SW480 (cell line): ENCODE measurements at places on chromosomes 2 and 18.

DNA sequence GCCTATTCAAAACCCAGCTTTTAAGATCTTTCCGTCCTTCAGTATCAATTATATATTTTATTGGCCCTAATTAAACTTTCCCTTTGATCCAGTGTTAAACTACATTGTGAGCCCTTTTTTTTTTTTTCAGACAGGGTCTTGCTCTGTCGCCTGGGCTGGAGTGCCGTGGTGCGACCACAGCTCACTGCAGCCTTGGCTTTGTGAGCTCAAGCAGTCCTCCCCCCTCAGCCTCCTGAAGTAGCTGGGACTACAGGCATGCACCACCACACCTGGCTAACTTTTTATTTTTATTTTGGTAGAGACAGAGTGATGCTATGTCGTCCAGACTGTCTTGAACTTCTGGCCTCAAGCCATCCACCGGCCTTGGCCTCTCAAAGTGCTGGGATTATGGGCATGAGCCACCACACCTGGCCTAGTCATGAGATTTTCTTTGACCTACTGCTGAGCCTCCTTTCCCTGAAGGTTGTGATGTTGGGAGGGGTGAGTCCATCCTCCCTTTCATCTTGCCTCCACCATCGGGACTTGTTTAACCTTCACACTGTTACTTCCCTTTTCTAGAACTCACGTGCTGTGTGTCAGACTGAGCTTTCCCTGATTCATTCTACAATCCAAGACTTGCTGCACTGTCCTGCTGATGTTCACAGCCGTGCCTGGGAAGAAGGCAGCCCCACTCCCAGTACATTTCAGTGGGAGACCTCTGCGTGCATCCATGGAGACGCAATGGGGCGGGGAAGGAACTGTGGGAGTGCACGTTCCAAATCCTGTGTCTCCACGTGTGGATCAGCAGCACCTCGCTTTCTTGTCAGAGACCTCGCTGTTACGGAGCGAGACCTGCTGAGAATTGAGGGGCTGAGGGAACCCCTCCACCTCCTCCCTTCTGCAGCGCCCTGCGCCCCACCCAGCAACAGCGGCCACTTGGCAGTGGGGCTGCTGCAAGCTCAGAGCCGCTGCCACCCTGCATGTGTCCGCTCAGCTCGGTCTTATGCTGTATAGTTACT is 10.8 kb downstream of the OXER1 start:
- DNase-seq, result peak; percentile 14

- no peak for DNase-seq
These were observed 388.9 kb downstream of the ZEB2 start for GRCh38 chr2:144131042-144131441.

DNA sequence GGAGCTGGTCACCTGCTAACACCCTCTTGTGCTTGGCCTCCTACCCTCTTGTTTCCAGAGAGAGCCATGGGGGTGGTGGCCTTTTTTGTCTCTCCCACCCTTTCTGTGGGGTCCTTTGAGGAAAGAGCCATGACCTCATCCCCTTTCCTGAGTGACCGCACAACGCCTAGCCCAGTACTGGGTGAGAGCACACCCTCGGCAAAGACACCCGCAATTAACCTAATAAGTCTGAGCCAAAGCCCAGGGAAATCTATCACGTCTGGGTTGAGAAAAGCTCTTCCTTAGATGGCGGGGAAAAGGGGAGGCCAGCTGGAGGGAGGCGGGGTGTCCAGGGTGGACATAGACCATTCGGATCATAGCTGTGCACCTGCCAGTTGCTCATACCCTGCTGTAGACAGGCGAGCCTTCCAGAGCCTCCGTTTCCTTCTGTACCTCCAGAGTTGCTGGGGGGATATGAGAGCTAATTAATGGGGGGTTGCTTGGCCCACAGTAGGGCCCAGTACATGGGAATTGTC is 93.7 kb upstream of the MCFD2 start:
- DNase-seq, result no peak

DNA sequence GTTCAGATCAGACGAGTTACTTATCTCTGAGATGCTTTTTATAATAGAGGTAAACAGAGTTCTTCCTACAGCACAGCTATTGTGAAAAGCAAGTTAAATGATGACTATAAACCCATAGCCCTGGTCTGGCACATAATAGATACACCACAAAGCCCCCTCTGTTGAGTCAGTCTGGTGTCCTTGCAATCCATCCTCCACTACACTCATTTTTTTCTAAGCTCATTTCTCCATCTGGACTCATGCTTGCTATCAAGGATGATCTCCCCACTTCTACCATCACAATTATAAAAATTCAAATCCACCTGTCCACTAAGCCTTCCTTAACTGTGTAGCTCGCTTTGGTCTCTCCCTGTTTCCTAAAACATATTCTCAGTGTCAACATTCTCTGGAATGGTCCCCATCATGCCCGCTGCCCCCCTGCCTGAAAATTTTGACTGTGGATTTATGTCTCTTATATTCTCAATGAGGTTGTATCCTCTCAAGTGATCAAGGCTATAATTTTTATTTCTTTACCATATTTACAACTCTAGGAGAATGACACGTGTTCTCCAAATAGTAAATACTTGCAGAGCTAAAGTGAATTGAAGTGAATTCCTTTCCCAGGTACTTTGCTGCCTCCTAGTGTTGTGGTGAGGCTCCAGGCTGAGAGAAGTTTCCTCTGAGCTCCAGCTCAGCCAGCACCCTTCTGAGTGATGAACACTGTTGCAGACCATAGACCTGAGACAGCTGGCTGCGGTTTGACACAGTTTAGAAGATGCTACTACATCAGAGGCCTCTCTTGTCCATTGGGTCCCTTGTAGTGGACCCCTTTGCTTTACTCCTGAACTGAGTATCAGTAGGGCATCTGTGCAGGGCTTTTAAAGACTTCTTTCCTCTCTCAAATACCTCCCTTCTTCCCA is 108.7 kb downstream of the DPP10 start:
- DNase-seq, result peak; percentile 75

GRCh38 chr2:239110595-239111048 is 262.7 kb downstream of the TWIST2 start:
- no peak for DNase-seq

DNA sequence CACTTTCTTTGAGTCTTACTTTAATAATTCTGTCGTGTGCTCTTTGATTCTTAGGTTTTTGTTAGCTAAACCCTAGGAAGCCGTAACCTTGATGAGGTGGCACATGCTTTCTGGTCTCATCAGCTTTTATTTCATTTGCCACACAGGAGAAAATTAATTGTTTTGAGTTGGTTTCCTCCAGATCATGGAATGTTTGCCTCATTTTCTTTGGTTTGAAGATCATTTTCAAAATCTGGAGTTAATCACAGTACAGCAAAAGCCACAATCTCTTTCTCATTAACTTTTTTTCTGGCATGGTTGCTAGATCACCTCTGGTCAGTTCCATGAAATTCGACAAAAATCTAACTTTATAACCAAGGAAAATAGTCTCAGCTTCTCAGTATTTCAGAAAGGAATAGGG is 182.9 kb downstream of the MYO1B start:
- no peak for DNase-seq

GRCh38 chr2:48694149-48694548 is 61.4 kb downstream of the LHCGR start:
- no peak for DNase-seq

DNA sequence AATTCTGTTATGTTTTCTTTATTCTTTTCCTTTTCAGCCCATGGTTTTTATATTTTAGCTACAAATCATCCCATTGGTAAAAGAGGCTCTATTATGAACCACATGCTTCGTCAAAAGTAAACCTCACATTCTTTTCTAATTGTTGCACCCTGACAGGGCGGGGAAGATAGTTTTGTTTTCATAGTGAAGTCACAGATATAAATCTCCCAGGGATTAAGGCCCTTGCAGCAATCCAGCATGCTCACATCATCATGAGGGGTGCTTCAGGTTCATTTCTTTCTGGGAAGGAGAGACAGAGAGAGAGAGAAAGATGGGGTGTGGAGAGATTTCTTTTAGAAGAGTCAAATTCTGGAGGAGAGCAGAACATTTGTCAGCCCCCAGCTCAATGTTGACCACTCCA is 124.5 kb upstream of the CDC42EP3 start:
- DNase-seq, result no peak

DNA sequence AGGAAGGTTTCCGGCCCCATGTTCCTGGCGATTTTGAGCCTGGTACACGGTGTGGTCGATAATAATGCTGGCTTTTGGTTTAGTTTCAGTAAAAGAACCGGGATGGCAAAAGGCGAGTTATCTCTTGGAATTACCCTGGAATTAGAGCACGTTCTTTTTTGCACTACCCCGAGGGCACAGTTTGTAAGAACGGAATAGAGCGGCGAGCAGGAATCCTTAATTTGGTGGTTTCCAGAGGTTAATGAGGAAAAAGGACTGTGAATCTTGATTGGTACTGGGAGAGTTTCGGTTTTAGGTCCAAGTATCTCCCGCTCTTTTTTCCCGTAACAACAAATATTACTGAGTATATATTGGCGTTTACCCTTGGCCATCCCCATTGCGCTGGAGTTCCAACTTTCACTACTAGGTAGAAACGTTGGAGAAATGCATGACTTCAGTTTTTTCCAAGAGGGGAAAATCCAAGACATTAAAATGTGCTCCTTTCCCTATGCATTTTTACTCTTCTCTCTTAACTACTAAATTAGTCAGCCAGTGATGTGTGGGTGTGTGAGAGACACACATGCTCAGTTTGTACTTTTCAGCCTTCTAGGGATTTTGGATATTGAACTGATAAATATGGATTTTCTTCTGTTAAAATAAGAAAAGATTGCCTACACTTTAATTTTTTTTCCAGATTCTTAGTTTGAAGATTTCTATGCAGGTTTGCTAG is 160.8 kb downstream of the AGPS start:
- peak; percentile 29 for DNase-seq

- DNase-seq, result no peak
These were observed 57.5 kb downstream of the PAX3 start for GRCh38 chr2:222241128-222241870.

DNA sequence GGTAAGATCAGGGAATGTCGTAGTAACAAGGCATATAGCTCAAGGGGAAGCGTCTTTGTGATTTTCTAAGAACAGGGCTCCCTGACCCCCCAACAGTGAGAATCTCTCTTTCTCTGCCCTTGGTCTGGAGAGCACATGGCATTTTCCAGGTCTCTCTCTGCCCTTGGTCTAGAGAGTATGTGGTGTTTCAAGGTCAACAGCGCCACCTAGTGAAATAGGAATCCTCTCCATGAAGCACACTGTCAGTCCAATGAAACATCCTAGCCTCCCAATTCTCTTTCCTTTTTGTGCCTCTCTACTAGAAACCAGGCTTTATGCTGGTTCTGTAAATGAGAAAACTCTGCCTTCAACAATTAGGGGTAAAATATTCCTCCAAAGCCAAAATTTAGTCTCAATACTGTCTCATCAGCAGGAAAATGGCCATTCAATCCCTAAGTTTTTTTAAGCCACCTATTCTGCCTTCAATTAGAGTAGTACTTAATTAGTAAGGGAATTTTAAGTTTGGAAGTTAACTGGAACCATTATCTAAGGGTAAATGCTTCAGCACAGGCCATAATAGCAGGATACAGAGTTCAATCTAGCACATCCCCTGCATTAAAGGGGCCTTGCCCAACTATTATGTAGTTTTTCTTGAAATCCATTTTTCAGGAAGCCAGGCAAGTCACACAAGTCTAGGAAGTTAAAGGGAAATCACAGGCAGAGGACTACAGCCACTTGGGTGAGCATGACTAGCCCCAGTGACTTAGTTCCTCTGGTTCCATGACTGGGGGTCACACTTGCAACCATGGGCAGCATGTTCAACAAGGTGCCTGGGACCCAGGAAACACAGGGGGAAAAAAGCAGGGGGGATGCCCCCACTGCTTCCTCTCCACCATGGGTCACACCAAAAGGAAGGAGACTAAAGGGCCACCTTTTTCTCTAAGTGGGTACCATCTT is 12.4 kb downstream of the DYM start:
- peak; percentile 4 for DNase-seq

- no peak for DNase-seq
These were observed 5.1 kb downstream of the TXNL4A start for GRCh38 chr18:79983253-79983652.

- no peak for DNase-seq
These were observed 766 bp downstream of the SNTG2 start for GRCh38 chr2:951224-952006.

DNA sequence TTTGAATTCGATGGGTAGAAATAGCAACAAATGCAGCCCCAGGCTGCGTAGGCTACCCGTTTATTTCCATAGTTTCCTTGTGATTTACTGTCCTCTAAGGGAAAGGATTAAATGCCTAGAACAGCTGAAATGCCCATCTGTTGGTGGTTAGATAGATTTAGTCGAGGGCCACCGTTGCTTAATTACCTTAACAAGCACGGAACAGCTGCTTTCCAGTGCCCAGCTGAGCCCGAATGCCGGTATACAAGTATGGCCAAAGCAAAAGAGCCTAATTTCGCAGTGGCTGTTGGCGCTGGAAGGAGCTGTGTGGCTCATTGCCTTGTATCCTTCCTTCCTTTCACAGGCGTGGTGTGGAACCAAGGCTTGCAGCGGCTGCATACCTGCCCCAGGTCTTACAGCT is 109.1 kb downstream of the CABLES1 start:
- no peak for DNase-seq

DNA sequence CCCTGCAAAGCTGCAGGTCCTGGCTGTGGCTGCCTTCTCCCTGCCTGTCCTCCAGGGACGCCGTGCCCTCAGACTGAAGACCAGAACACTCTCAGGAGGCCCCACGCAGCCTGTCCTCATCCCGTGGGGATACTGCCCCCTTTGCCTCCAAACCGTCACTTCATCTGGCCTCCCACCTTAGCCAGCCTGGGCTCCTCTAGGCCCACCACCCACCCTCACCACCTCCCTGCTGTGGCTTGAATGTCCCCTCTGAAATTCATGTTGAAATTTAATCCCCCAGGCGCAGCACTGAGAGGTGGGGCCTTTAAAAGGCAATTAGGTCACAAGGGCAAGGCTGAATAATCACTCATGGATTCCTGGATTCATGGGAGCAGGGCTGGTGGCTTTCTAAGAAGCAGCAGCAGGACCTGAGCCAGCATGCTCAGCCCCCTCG is 198.2 kb downstream of the SEPTIN10 start:
- DNase-seq, result no peak

DNA sequence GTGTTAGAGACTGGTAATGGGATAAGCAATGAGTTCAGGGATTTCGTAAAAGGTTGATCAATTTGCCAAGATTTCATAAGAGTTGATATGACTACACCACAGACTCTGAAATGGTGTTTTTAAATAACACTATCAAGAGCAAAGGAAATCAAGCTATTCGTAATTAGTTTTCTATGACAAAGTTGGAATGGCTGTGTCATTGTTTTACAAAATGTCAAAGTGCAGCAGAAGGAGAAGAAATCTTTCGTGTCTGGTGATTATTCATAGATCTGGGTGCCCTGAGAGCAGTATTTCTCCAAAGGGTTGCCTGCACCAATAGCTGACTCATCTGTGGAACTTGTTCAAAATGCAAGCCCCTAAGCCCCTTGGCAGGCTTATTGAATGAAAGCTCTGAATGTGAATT is 70.1 kb downstream of the NABP1 start:
- DNase-seq, result no peak

GRCh38 chr2:119455066-119455718 is 23.5 kb downstream of the TMEM37 start:
- DNase-seq, result no peak
